ENCODE measurements at places on chromosomes 1 and 21.

DNA sequence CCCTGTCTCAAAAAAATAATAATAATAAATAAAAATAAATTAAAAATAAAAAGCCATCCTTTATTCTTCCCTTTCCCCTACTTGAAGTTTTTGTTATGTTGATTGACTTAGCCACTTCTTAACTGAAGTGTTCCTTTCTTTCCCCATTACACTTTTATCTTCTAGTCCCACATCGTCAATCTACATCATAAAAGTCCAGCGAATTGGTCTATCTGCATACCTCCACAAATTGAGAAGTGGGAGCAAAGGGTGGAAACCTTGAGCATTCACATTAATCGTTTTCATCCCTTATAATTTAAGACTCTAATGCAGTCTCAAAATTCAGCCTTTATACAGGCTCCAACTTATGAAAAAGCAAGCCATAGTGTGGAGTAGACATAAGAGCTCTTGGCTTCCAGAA lies 6.5 kb upstream of the ZYG11A start:
- no peak for DNase-seq

- no peak for DNase-seq
Measured at GRCh38 chr1:89170170-89171066, 5.4 kb downstream of the GBP7 start.

DNA sequence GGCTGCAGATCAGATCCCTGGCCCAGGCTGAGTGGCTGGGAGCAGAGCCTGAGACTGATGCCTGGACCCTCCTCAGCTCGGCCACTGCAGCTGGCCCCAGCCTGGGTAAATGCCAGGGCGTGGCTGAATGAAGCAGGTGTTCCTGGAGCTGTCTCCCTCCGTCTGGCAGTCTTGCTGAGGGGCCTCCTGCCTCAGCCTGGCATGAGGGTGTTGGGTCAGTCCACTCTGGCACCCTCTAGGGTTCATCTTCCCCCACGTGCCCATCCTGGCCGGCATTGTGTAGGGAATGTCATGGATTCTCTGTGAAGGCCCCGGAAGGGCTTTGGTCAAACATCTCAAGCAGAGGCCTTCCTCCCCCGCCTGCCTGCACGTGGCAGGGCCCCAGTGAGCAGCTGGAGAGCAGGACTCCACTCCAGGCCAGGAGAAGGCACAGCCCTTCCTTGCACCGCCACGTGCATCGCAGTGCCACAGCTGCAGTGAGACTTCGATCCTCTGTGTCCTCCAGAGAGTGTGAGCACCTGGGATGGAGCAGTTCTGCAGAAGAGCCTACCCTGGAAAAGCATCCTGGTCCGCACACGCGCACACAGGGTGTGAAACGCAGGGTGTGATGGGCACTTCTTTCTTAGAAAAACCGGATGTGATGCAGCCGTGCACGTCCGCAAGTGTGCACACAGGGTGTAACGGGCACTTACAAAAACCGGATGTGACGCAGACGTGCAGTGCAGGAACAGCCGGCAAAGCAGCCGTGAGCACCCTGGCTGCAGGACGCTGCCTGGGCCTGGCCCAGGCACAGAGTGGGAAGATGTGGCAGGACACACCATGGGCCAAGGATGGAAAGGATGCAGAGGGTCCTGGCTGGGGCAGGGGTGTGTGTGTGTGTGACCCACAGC lies 4.6 kb upstream of the KRTAP10-4 start:
- DNase-seq, result no peak

GRCh38 chr21:28604946-28605537 lies 387.6 kb downstream of the LTN1 start:
- DNase-seq, result no peak

- DNase-seq, result no peak
Measured at GRCh38 chr21:38787461-38788274, 18.1 kb upstream of the ETS2 start.

- no peak for DNase-seq
Measured at GRCh38 chr1:160538985-160539651, 16.1 kb upstream of the SLAMF6 start.

GRCh38 chr1:8421721-8422120 lies 103.8 kb downstream of the SLC45A1 start:
- no peak for DNase-seq

GRCh38 chr1:179953974-179954492 lies 577 bp upstream of the CEP350 start:
- DNase-seq, result peak; percentile 7

- DNase-seq, result peak; percentile 99
Measured at GRCh38 chr1:184754476-184755225, at the start of gene EDEM3. Gene EDEM3 (minus strand): TSS chr1:184754858. CDS start chr1:184754646, 212 bp downstream.

DNA sequence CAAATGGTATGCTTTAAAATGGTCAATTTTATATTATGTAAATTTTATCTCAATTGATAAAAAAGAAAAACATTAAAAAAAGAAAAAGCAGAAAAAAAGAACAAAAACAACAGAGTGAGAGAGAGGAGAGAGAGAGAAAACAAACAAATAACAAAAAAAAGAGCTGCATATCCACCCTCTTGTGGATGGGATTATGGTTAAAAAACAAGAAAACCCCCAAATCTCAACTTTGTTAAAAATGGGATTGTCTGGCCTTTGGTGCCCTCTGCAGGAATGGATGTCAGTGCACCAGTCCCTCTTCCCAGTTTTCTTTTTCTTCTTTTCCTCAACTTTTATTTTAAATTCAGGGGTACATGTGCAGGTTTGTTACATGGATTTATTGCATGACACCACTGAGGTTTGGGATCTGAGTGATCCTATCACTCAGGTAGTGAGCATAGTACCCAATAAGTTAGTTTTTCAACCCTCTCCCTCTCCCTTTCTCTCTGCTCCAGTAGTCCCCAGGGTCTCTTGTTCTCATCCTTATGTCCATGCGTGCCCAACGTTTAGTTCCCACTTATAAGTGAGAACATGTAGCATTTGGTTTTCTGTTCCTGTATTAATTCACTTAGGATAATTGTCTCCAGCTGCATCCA lies 28.1 kb downstream of the RNF187 start:
- no peak for DNase-seq

DNA sequence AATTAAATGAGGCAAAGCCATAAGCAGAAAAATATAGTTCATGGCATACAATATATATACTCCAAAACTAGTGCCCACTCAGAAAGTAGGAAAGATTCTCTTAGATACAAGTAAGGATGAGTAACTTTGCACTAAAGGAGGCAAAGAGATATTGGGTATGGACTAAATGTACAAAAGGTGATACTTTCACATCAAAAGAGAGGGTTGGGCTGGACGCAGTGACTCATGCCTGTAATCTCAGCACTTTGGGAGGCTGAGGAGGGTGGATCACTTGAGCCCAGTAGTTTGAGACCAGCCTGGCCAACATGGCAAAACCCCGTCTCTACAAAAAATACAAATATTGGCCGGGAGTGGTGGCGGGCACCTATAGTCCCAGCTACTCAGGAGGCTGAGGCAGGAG lies 6.7 kb downstream of the KYAT3 start:
- no peak for DNase-seq

DNA sequence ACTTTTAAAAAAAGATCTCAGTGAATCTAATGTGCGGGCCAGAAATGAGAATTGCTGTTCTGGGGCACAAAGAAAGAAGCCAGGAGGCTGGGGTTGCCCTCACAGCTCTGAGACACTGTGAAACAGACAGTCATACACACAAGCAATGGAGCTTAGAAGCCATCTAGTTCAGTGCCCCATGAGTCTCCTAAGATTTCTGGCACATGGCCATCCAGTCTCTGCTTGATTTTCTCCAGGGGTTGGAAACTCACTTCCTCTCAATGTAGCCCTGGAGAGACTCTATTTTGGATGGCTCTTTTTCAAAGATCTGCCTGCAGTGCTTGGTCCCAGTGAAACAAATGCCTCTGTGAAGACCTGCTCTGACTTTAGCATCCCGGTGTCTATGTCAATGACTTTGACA lies 38.6 kb downstream of the KCNN3 start:
- no peak for DNase-seq

- no peak for DNase-seq
Measured at GRCh38 chr1:151583796-151584195, 28.1 kb upstream of the SNX27 start.

GRCh38 chr1:30969903-30970302 lies 61.3 kb upstream of the SDC3 start:
- DNase-seq, result no peak

GRCh38 chr1:114153261-114154145 lies at the start of gene SYT6:
Gene SYT6 (minus strand): TSS chr1:114153869. CDS start chr1:114153772, 97 bp downstream.
- DNase-seq, result no peak

DNA sequence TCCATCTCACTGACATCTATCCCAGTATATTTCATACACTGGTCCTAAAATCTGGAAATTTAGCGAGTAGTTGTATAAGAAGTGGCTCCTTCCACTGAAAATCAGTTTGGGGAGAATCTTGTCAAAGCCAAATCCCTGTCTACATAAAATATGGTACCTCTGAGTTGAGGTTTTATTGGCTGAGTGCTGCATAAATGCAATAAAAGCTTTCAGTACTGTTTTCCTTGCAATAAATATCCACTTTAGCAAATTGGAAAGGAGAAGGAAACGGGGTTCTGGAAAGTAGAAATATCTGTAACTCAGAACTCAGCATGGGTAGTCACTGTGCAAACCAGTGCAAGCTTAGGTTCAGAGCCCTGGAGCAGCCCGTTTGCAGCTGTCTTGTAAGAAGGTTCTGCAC lies 580.2 kb downstream of the SMYD3 start:
- no peak for DNase-seq

- DNase-seq, result no peak
Measured at GRCh38 chr1:223323491-223324484, 40.2 kb downstream of the SUSD4 start.

GRCh38 chr1:204793259-204793914 lies 77.3 kb upstream of the NFASC start:
- no peak for DNase-seq

- no peak for DNase-seq
Measured at GRCh38 chr1:119554183-119554582, 47.2 kb downstream of the HSD3B1 start.

DNA sequence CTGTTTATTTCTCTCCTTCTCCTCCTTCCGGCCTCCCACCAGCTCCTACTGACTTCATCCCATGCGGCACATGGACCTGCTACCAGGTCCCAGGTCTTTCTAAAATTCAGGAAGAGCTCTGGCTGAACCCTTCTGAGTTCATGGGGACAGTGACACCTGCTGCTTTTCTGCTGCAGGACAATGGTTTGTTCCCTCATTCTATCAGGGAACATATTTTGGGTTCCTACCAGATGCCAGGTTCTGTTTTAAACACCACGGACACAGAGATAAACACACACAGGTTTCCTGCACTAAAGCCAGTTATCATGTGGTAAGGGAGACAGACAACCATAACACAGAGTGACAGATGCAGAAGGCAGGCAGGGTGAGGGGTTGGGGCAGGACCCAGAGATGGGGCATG lies 114.0 kb upstream of the RAB4A start:
- DNase-seq, result no peak
